Activated T-cell treated with anti-CD3 and anti-CD28 coated beads for 48 hours (primary cell): ENCODE measurements at places on chromosomes 3 and 15.

- no peak for DNase-seq
Observed at GRCh38 chr3:64143409-64144130, 81.7 kb downstream of the PRICKLE2 start.

DNA sequence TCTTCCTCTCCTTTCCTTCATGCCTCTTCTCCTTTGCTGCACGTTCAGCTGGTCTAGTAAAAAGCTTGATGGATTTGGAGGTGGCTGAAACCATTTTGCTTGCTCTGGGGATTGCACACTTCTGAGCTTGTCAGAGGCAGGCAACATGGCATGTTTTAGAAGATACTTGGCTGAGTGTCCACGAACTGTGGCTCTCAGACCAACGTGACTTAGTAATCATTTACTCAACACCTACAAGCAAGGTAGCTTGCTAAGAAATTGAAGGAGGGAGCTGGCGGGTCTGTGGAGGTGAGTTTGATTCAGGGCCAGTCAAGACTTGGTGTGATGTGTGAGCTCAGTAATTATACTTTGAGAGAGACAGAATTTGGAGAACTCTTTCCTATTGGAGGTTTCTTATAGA, 196.0 kb downstream of the LPP start:
- no peak for DNase-seq

DNA sequence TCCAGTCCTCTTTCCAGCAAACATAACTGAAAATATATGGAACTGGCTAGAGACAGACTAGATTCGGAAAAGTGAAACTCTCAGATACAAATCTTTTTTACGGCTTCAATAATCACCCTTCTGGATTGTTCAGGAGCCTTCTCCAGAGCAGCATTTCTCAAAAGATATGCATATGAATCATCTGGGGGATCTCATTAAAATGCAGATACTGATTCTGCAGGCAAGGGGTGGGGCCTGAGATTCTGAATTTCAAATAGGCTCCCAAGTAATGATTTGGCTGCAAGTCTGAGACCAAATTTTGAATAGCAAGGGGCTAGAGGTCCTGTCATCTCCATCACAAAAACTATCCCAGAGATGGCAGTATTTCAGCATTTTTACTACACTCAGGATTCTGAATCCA, 165.4 kb downstream of the CTNNB1 start:
- DNase-seq = no peak

DNA sequence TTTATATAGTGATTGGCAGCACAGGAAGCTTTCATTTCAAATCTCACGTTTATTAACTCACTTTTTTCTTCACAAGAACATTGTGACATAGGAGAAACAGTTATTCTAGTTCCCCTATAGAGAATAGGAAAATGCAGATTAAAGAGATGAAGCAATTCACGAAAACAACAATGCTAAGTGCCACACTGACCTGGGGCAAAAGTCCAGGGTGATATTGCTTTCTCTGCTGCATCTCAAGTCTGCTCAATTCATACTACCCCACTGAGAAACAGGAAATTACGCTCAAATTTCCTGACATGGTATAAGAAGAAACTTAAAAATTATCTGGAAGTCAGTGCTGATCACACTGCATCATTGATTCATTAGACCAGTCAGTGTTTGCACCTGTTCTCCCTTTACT, 66.7 kb upstream of the SEMA6D start:
- DNase-seq = no peak

GRCh38 chr3:143478115-143478693, 358.6 kb downstream of the CHST2 start:
- no peak for DNase-seq

DNA sequence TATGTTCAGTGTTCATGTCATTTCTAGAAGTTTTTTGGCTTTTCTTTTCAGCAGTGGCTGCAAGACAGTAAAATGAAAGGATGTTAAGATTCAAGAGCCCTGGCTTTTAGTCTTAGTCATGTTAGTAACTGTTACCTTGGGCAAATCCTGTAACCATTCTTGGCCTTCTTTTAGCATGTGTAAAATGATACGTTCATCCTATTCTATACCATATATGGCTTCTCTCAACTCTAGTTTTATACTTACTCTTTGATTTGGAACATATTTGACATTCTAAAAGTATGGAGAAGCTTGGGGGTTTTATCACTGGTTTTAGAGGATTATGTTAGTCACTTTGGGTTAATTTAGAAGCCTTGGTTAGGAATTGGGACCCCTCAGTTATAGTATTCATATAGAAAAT, 20.1 kb downstream of the GTF2E1 start:
- no peak for DNase-seq

- DNase-seq = peak; percentile 35
Observed at GRCh38 chr3:110814170-110815007, 257.2 kb upstream of the NECTIN3 start.

GRCh38 chr15:60373327-60373726, 24.5 kb downstream of the ANXA2 start:
- no peak for DNase-seq

- no peak for DNase-seq
Observed at GRCh38 chr15:73190189-73190601, 137.9 kb downstream of the NEO1 start.

DNA sequence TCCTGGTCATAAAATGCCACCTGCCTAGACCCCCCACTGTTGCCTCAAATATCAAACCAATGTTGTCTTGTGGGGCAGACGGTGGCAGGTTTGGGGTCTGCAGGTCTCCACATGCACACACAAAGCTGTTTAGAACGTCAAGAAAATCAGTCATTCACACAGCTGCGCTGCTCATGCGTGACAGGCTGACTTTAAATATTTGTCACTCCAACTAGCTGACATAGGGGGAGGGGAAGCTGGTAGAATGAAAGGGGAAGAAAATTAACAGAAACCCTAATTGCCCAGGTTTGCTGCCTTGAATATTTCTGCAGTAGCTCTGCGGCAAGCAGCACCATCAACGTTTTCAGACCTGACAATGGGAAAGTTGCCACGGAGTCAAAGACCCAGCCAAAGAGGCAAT, 201.8 kb downstream of the ABHD5 start:
- DNase-seq = no peak

DNA sequence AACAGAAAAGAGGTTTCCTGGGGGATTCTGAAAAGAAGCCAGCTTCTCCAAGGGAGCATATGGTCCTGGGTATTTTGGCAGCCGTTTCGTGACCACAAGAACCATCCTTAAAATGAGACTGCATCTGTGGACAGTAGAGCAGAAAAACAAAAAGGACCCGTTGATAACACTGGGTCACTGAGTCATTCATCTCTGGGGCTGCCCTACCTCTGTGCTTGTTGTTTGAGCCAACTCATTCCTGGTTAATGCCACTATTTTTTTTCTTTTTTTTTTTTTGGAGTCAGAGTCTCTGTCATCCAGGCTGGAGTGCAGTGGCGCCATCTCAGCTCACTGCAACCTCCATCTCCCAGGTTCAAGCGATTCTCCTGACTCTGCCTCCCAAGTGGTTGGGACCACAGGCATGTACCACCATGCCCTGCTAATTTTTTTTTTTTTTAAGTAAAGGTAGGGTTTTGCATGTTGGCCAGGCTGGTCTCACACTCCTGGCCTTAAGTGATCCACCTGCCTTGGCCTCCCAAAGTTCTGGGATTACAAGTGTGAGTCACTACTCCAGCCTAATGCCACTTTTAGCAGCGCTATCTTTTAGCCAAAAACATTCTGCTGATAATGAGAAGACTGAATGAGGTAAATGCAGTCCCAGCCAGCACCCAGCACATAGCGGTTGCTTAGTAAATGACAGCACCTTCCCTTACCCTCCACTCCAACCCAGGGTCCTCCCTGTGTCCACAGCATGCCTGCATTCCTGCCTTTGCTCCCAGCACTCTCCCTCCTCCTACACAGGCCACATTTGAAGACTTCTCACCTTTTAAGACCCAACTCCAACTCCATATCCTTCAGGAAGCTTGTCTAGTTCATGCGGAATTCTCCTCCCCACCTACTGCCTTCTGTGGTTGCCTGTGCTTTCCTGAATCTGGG, 9.1 kb upstream of the ISL2 start:
- no peak for DNase-seq

- no peak for DNase-seq
Observed at GRCh38 chr3:123098426-123099330, 31.9 kb downstream of the PDIA5 start.

GRCh38 chr3:186931532-186932280, 1.4 kb downstream of the ST6GAL1 start:
- peak; percentile 73 for DNase-seq

DNA sequence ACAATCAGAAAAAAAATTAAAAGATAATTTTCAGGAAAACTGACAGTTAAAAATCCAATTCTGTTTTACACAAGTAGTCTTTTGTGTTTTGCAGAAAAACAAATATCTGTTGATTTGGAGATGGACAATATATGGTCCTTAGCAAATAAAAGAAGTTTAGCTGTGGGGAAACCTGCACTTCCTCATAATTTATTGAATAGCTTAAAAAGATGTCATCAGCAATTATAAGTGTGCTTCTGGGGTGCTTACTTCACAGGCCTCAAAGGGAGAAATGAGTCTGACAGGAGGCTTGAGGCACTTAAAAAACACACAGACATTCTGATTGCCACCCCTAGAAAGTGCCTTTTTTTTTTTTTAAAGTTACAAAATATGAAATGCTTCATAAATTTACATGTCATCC, 31.6 kb upstream of the CERS3 start:
- no peak for DNase-seq

DNA sequence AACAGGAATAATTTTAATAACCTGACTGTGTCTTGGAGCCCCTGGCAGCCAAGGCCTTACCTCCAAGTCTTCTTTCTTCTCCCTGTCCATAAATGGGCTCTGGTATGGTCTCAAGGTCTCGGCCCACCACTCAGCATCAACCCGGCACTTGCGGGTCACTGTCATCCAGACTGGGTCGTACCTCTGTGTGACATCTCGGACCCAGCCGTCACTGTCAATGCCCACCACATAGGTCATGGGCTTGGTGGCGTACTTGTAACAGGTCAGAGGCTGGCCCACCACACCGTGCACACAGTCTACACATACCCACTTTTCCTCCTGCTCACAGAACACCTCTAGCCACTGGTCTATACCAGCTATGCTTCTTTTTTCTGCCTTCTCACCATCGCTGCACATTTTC, 20.4 kb downstream of the XPC start:
- DNase-seq = no peak

GRCh38 chr3:123290962-123291361, 89.2 kb downstream of the SEC22A start:
- DNase-seq = no peak

- no peak for DNase-seq
Observed at GRCh38 chr3:126523745-126524428, at the start of gene CHST13. Gene CHST13, plus strand, starts transcription at chr3:126524155. Its CDS starts 178 bp downstream, at chr3:126524333.

GRCh38 chr3:129282727-129283327, 4.2 kb downstream of the HMCES start:
- no peak for DNase-seq

DNA sequence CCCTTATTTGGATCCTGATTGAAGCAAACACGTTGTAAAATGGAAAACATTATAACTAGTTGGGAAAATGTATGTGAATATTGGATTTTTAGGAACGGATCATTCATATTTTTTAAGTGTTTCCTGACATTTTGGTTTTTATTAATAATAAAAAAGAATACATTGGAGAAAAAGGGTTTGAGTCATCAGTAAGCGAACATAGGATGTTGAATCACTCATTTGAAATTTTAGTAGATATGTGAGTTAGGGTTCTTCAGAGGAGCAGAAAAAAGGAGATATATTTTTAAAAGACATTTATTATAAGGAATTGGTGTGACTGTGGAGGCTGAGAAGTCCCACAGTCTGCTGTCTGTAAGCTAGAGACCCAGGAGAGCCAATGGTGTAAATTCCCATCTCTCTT, 258.5 kb downstream of the PTPRG start:
- DNase-seq = no peak

- DNase-seq = no peak
Observed at GRCh38 chr15:46315434-46315833, 680.6 kb downstream of the SQOR start.

GRCh38 chr3:51992017-51992682, 3.5 kb downstream of the RPL29 start:
- DNase-seq = no peak

DNA sequence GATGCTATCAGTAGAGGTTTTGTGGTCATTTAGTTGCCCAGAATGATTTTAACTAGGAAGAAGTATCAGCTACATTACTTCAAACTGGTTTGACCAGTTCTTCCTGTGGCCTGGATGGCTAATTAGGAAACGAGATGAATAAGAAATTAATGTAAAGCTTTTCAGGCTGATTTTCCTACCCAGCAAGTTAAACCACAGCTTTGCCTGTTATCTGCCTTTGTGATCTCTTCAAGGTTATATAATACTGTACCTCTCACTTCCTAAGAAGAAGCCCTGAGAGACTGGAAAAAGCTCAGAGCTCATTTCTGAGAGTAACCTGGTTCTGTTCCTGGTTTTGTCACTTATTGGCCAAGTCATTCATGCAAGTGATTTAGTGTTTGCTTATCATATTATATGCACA, 782.2 kb upstream of the GOLIM4 start:
- no peak for DNase-seq

GRCh38 chr15:70799667-70800450, 36.5 kb upstream of the UACA start:
- DNase-seq = no peak

- DNase-seq = no peak
Observed at GRCh38 chr3:123476967-123477750, 28.3 kb upstream of the ADCY5 start.

DNA sequence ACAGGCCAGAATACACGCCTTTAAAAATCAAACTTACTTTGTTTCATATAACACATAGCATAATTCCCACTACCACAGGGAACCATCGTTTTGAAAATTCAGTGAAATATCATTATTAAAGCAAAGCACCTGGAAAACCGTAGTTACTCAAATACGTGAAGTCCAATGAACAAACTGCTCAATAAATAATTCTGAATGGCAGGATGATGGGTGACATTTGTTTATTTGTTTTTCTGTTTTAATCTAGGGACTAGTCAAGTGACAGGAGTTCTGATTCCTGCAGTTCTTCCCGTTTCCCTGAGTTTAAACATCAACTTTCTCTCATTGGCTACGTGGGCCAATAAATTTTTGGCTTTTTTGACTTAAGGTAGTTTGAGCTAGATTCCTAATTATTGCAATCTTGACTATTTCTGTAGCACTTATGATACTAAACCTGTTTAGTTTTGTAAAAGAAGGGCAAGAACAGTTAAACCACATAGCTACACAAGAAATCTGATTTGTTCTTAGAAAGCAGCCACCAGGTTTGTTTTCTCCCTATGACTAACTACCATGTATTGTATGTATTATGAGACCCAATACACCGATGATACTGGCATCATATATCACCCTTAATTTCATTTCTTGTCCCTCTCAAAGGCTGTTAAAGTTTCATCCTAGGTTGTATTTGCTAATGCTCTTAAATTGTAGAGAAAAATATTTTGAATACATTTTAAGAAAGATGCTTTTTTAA, 411.2 kb downstream of the SHQ1 start:
- no peak for DNase-seq

- no peak for DNase-seq
Observed at GRCh38 chr15:37979671-37980409, 45.4 kb downstream of the TMCO5A start.

DNA sequence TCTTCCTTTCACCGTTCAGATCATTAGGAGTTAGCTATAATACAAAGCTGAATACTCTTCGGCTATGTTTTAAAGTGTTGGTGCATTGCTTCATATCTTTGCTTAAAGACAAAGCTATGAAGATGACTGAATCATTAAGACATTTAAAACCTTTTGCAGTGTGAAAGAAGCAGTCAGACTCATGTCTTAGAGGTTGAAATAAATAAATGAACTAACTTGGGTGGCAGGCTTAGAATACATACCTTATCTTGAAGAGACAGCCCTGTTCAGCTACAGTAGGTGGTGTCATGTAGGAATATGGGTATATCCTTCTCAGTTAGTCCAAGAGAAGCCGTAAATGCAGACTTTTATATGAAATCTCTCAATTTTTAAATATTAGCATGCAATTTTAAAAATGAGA, 63.4 kb downstream of the OPA1 start:
- no peak for DNase-seq

- no peak for DNase-seq
Observed at GRCh38 chr3:39750712-39751111, 58.7 kb upstream of the MYRIP start.
